ENCODE measurements at places on chromosomes 6 and 20.

GRCh38 chr20:45911486-45912343 lies at the start of gene PLTP:
PLTP (minus strand) TSS chr20:45912155; CDS start chr20:45911452, 703 bp downstream.
- DNase-seq, result peak; percentile 72

DNA sequence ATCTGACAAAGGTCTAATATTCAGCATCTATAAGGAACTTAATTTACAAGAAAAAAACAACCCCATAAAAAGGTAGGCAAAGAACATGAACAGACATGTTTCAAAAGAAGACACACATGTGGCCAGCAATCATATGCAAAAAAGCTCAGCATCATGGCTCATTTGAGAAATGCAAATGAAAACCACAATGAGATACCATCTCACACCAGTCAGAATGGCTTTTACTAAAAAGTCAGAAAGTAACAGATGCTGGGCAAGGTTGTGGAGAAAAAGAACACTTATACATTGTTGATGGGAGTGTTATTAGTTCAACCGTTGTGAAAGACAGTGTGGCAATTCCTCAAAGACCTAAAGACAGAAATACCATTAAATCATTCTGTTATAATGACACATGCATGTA lies 289.9 kb upstream of the MMS22L start:
- DNase-seq, result peak; percentile 3

DNA sequence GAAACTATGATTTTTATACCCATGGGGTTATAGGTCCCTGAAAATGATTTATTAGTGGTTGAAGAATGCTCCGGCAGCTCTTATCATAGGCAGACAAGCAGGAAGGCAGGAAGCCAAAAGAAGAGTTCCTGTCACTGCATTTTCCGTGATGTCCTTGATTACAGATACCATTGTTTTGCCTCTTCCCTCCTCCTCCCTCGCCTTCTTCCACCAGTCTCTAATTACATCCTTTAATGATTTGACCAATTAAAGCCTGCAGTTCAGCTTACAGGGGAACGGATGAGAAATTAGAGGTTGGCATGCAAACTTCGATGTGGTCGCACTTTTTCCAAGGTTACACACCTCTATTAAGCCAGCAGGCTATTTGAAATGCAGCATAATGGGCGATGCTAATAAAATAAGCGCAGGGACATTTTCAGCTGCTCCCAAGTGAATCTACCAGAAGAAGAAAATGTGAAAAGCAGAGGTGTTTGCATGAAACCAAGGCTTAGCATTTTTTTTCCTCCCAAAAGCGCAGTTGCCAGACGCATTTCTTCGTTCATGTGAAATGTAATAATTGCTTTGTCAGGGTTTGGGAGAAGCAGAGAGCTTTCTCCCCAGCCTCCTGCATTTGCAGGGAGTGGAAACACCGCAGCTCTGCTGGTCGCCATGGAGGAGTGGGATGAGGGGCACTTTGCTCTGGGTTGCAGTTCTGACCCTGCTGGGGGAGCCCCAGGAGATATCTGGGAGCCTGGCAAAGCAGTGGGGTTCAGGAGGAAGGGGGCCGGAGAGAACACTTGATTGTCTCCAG lies 6.0 kb downstream of the NOX3 start:
- DNase-seq, result no peak

- DNase-seq, result no peak
Observed at GRCh38 chr6:141026504-141026903, 1106.2 kb upstream of the GJE1 start.

GRCh38 chr6:155599561-155599960 lies 143.9 kb upstream of the NOX3 start:
- no peak for DNase-seq

DNA sequence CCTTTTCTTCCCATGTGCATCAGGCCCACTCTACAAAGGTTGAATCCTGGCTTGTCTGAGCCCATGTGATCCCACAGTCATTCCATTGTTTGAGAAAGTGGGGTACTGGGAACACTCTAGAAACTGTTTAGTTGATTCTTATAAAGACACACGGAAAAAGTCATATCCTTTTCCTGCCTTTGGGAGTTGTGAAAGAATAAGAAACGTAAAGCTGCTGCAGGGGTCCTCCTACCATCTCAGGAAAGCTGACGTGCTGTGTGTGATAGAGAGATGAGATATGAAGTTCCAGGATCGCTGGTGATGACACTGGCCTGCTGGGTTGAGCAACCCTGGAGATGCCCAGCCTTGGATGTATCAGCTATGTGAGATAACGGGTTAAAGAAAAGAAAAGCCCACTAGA lies 21.3 kb upstream of the HLA-DRB5 start:
- DNase-seq, result no peak

DNA sequence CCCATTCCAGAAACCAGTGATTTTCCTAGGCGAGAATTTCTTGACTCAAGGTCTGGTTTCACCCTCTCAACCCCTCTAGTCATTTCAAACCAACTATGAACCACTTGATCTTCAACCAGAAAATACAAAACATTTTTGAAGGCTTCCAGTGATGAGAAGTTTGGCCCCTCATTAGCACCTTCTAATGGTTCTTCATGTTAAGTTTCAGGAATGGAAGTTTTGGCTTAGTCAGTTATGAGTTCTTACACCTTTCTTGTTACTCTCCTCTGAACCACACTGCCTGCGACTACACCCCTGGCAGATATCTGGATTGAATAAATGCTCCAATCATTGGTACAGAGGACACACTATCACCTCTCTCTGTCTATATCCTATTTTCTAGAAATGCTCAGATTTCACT lies 67.2 kb downstream of the GJA10 start:
- DNase-seq, result no peak

- peak; percentile 10 for DNase-seq
Observed at GRCh38 chr20:57738484-57738883, 28.7 kb upstream of the PMEPA1 start.

GRCh38 chr6:31734821-31735406 lies 1.4 kb downstream of the CLIC1 start:
- DNase-seq, result peak; percentile 83

- no peak for DNase-seq
Observed at GRCh38 chr6:153957394-153957793, 81.6 kb upstream of the OPRM1 start.

DNA sequence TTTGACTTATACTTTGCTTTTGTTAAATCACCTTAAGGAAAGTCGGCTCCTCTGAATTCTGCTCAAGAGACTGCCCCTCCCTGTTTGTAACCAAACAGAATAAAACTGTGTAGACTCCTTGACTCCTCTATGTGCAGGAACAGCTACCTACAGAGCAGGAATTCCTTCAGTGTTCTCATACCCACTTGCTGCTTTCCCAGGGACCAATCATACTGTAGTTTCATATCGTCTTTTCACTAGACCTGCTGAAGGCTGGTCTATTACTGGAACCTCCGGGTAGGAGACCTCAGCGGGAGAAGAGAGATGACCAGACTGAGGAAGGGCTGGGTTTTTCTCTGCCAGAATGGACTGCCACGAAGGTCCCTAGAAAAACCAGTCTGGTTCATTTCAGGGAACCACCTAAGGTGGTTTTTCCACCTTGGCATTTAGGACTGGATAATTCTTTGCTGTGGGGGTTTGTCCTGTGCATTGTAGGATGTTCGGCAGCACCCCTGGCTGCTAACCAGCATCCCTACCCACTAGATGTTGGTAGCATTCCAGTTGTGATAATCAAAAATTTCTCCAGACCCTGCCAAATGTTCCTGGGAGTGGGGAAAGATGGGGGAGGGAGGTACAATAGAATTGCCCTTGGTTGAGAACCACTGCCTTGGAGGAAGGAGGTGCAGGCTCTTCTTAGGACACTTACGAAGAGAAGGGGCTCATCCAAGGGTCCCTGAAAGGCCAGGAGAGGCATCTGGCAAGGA lies 80.5 kb downstream of the DNAAF9 start:
- no peak for DNase-seq

DNA sequence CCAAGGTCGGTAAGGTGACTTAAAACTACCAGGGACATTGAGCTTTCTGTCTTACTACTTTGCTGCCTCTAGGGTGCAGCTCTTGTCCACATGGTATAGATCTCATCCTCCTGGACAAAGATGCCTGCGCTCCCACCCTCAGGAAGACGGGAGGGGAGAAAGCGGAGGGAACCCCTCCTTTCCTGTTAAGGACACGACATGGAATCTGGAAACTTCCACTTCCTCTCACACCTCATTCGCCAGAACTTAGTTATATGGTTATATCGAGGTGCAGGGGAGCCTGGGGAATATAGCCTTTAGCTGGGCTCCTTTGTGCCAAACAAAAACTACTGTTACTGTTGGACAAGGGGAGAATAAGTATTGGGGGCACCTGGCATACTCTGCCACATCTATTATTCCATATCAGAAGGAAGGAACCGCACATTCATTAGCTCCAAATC lies 224.3 kb upstream of the TSHZ2 start:
- DNase-seq, result peak; percentile 31

GRCh38 chr6:42162384-42162783 lies 10.8 kb upstream of the GUCA1A start:
- no peak for DNase-seq

DNA sequence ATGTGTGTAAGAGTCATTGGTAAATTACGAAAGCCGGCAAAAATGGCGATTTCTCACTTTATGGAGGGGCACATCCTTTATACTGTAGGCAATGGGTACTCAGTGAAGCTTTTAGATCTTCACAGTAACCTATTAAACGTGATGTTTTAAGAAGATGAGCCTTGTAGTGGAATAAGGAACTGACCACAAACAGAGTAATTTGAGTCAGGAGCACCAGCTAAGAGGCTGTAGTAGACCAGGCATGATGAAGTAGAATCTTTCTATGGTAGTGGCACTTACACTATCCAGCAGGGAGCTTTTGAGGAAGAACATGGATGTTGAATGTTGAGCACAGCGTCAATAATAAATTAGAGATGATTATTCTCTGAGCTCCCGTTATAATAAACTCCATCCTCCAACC lies 65.9 kb downstream of the HIVEP2 start:
- no peak for DNase-seq

GRCh38 chr20:4711511-4711910 lies 10.2 kb upstream of the PRND start:
- DNase-seq, result no peak

DNA sequence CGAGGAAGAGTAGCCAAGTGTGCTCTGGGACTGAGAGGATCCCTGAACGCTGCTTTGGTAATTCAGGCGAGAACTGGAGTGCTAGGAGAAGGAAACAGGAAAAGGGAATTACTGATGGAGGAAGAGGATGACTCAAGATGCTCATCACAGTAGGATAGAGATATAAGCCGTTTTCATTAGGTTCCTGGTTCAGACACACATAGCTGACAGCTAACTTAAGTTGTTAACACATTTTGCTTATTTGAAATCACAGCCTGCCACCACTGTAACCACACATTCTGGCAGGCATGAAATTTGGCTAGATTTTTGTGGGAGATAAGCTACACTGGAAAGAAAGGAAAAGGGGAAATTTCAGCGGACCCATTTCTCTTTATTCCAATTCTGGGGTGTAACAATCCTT lies 138.2 kb upstream of the SLC22A16 start:
- no peak for DNase-seq

GRCh38 chr20:53857723-53858236 lies 212.6 kb downstream of the BCAS1 start:
- DNase-seq, result no peak

DNA sequence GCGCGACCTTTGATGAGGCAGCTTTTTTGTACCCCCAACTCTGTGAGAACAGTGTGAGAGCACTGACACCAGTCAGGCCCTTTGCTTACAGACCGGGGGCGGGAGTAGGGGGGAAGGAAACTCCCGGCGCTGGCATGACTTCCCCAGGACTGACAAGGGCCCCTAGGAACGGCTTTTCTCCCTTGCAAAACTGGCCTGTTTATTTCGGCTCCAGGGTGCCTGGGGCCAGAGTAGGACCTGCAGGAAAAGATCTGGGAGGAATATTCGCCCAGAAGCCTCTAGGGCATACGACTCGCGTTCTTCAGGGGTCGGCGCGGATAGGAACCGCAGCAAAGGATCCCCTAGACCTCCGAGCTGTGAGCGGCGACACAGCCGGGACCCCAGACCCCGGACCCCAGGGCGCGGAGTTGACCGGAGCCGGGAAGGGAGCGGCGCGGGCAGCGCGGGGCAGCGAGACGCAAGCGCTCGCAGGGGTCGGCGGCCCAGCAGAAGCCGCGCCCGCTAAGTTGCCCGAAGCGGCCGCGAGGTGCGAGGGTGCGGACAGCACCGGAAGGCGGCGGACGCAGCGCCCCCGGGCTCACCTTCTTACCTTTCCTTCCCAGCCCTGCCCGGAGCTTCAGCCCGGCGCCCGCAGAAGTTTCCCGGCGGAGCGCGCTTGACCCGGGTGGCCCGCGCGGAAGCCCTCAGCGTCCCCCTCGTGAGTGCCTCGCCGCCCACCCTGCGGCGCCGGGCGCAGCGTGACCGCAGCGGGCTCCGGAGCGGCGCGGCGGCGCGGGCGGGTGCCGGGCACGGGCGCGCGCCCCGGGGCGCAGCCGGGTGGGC lies at the start of gene POPDC3:
TSS of gene POPDC3 (minus strand) at position 771 of the 822 bp plus-strand sequence. CDS start 18,105 bp downstream, outside the sequence.
- peak; percentile 52 for DNase-seq

GRCh38 chr6:99216959-99217358 lies 132.5 kb downstream of the FAXC start:
- no peak for DNase-seq

- DNase-seq, result no peak
Observed at GRCh38 chr20:49660912-49661311, 52.8 kb downstream of the B4GALT5 start.

DNA sequence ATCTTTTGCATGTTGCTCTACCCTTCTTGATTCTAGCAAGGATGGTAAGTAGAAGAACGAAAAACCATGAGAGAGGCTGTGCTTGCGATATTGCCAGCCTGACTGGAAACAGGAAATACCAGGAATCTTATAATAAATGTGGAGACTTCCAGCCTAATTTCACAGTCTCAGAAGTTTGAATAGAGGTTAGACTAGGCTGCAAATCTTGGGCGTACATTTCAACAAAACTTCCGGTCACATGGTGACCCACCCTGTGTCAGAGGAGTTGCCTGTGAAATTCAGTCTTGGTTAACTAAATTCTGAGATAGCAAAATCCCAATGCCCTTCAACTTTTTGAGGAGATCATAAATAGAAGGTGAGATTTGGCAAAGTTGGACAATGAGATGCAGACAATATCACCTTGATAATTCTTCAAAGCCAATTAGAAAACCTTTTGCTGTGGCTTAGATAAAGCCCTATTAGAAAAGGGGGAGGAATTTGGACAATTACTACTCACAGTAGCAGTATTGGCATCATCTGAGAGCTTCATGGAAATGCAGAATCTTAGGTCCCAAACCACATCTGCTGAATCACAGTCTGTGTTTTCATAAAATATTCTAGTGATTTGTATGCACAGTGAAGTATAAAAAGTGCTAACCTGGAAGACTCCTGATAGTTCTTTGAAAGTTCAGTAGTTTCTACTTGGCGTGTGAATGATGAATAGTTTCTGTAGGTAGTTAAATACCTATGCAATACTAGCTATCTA lies 262.0 kb upstream of the JAG1 start:
- DNase-seq, result no peak

GRCh38 chr6:157804448-157805327 lies 18.4 kb upstream of the SNX9 start:
- DNase-seq, result no peak

- no peak for DNase-seq
Observed at GRCh38 chr6:82145926-82146452, 101.6 kb downstream of the IBTK start.

DNA sequence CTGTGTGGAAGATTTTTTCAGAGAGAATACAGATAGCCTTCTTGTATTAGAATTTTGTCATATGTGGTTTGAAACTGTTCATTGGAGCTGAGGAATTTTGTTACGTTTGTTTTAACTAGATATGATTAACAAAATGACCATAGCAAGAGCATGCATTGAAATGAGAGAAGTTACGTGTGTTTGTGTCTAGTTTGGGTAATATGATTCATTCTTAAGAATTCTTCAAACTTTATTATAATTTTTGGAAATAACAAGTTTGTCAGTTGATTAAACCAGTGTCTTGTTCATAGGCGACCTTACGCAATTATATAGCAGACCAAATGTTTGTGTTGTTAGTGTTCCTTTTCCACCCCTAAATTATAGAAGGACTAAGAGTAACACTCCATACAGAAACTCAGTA lies 5.5 kb downstream of the GMNN start:
- DNase-seq, result no peak

Measured in epithelial cell of esophagus (primary cell).